Stimulated activated naive CD8-positive, alpha-beta T cell treated with anti-CD3 and anti-CD28 coated beads, Interleukin-15, amount 100 ng/mL, for 72 hours (primary cell): ENCODE measurements at places on chromosomes 6 and 20.
A peak's percentile ranks its signal among the peaks of the same experiment; 100 is the strongest.

GRCh38 chr6:42783177-42783875, 1.5 kb downstream of the BICRAL start:
- peak; percentile 82 for DNase-seq

- DNase-seq = no peak
Observed at GRCh38 chr6:85493389-85493788, 43.5 kb downstream of the NT5E start.

DNA sequence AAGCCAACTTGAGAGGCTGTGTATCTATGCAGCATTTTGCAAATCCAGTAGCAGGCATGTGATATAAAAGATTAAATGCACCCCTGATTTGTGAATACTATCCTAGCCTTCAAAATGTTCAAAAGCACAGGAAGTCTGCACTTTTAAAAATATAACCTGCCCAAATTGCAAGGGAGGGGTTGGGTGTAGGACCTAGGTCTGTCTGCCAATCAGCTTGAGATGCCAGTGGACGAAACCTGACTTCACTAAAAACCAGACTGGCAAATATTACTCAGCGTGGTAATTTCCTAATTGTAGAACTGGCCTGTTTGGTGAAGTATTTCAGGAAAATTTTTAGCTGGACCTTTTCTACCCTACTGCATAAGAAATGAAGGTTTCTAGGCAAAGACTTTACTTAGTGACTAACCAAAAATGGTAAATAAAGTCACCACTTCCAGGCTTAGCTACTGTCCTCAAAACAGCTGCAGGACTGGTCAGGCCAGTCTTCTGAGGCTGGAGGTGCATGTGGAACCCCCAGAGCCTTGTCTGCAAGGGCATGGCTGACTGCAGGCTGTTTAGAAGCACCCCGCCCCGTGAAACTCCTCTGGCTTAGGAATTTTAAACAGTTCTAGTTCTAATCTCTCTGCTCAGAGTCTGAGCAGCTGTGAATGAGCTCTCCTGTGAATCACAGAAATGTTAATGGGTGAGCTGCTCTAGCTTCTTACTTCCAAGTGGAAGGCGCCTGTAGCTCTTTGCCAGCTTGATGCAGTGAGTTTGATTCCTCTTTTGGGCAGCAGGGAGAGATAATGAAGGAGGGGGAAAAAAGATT, 104.4 kb upstream of the ESR1 start:
- DNase-seq = no peak

GRCh38 chr6:70166088-70166958, 136.6 kb downstream of the COL9A1 start:
- peak; percentile 20 for DNase-seq

GRCh38 chr6:126396131-126396530, 56.2 kb downstream of the CENPW start:
- DNase-seq = no peak

DNA sequence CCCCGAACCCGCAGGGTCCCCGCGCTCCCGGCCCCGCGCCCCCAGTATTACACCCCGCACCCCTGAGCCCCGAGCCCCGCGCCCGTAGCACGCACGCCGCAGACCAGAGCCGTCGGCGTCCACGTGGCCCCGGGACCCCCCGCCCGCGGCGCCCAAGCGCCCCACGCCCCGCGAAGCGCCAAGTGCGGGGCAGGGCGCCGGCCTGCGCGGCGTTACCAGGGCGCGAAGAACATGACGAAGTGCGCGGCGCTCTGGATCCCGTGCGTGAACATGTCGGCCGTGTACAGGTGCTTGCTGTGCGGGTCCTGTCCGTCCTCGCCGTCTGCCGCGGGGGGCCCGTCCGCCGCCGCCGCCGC, 312 bp downstream of the TXNDC5 start:
- no peak for DNase-seq

DNA sequence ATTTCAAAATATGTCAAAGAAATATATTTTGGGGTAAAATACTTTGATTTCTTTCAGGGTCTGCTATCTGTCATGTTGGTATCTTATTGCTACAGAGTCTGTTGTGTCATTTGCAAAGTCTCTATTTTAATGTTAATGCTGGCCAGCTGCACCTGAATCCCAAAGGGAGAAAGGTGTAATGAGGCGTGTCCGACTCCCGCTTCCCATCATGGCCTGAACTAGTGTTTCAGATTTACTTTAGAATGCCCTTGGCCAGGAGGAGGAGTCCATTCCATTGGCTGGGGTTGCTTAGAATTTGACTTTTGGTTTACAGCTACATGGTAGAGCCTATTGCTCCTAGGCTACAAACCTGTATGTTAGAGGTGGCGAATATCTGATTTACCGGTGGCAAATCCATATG, 69.3 kb downstream of the FAM50B start:
- no peak for DNase-seq

DNA sequence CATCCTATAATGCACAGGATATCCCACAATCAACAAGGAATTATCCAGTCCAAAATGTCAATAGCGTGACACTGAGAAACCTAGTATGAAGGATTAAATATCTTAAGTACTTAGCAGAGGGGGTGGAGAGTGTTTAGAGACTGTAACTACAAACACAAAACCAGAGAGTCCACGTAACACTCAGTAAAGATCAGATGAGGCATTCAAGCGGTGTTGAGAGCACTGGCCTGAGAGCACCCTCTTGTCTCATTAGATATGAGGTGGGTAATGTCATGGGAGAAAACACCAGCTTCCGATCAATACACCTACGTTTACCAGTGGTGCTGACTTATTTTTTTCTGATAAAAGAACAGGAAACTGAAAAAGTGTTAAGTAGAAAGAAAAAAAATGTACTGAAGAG, 2.3 kb downstream of the FAM184A start:
- no peak for DNase-seq

- no peak for DNase-seq
Observed at GRCh38 chr6:1704711-1705110, 95.0 kb downstream of the FOXC1 start.

DNA sequence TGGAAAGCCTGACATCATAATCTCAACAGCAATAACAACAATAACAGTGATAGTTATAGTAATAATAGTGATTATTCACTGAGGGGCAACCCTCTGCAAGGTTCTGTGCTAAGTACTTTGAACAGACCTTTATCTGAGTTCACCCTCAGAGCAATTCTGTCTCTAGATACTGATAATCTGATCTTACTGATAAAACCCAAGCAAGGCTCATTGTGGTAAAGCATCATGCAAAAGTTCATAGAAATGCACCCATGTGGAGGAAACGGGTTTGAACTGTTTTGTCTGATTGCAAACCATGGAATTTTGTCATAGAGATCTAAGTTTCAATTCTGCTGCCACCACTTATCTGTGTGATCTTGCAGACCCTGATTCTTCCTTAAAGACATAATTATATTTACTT, 1.3 kb upstream of the KIAA0408 start:
- DNase-seq = no peak

DNA sequence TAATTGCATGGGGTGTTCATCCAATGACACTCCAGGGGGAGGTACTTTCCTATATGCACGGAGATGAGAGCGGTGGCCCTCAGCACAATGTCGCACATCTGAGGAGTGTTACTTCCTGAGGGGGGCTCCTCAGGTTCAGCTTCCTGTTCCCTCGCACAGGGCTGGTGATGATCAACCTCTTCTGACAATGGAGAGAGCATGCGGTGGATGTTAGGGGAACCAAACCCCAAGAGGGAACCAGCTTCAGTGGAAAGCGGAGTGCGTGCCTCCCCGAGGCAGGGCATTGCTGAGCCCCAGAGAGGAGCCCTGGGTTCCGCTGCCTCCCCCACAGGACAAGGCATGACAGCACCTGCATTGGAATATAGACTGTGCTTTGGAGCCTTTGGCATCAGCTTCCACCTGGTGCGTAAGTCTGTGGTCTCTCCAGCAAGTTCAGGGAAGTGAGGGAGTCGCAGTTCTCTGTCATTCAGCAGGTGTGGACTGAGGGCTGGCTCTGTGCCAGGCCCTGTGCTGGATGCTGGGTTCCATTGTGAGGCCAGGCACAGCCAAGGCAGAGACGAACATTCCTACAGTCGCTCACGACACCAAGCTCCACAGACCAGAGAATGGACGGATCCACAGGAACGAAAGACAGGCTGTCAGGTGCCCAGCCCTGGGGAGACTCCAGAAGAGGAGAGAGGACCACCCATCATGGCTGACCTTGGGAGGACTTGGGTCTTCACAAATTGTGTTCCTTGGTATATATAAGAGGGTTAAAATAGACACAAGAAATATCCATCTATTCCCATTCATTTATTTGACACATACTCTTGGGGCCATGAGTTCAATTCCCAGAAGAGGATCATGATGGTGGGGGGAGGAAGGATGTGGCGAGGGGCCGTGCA, 3.9 kb upstream of the ZNF831 start:
- DNase-seq = peak; percentile 75

- no peak for DNase-seq
Observed at GRCh38 chr20:36929290-36929689, 22.2 kb downstream of the SAMHD1 start.

- DNase-seq = no peak
Observed at GRCh38 chr6:6781172-6781872, 192.8 kb downstream of the LY86 start.

DNA sequence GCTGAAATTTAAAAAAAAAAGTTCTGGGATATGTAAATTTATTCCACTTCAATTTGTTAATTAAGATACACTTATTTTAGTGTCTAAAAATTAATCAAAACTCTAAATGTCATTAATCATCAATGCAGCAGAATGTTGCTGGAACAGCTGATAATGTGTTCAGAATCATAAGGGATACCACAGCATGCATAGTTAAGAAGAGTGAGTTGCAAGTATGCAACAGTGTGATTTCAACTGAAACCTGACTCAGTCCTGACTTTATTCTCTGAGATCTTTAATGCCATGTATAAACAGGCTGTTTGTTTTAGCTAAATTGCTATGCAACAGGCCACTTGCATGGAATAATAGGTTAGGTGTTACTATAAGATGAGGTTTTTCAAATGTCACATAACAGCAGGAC, 1.4 kb downstream of the GRIK2 start:
- DNase-seq = no peak

DNA sequence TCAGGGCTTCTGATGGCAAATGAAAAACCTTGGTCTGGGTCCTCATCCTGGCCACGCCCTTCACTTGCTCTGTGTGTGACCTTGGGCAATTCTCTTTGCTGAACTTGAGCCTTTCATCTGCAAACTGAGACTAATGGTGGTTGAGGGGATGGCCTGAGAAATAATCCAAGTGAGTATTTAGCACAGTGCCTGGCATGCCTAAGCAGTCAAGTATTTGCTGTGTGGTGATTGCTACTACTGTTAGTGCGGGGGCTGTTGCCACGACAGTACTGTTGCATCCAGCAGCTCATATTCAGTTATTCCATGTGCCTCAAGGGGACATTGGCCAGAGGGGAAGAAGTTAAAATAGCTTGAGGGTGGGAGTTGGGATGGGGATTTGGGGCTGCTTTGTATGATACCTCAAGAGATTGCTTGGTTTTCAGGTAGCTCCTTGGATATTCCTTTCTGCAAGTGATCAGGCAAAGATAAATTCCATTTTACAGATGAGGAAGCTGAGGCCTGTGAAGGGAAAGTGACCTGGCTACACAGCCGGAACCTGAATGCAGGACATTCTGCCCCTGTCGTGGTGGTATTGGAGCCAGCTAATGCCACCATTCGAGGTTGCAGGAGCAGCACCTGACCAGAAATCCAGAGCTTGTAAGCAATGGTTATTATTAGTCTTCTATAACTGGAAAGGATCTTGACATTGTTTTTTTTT, 45.1 kb upstream of the EPB41L1 start:
- DNase-seq = no peak

DNA sequence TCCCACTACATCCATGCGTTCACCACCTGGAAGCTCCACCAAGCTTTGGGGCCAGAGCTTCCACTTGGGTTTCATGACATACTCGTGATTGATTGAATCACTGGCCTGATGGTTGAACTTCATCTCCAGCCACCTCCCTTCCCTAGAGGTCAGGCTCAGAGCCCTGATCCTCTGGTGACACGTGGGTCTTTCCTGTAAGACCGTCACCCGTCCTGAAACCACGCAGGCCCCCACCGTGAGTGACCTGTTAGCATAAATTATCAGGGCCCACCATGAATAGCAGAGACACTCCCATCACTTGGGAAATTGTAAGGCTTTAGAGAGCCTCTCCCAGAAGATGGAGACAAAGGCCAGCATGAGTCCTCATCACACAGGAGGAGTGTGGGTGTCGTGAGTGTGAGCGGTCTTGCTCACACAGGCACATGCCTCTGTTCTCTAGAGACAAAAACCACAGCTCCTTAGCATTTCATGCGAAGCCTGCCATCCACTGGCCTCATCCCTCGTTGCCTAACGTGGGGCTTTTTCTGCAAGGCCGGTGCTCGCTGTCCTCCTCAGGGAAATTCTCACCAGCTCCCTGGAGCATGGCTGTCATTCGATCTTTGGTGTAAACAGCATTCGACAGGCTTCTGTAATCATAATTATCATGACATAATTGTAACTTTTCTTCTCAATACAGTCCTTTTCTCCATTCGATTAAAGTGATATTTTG, 65.1 kb upstream of the DUSP22 start:
- DNase-seq = no peak

DNA sequence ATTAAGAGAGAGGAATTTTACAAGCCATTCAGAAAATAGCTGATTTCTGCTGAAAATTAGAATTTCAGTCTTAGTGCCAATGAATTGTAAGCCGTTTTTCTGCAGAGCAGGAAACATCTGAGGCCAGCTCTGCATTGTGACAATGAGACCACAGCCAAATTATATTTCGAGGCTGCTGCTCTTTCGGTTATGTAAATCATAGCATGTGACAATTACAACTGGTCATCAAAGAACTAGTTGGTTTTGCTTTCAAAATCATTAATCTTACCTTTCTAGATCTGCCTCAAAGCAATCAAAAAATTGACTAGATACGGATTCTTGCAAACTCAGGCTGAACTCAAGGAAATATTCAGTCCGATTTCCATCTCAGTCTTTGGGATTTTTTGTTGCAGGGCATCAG, 33.4 kb upstream of the INSM1 start:
- no peak for DNase-seq

- peak; percentile 70 for DNase-seq
Observed at GRCh38 chr20:59087829-59088433, 45.3 kb upstream of the PRELID3B start.

DNA sequence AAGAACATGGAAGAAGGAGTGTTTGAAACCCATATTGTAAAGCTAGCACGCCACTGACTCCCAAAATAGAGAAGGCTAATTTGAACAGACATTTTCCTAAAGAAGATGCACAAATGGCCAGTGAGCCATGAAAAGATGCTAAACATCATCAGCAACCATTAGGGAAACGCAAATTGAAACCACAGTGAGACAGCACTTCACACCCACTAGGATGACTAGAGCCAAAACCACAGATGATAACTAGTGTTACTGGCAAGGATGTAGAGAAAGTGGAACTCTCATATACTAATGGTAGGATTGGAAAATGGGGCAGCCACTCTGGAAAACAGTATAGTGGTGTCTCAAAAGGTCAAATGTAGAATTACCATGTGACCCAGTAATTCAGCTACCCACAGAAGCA, 58.2 kb downstream of the BMP7 start:
- DNase-seq = no peak

GRCh38 chr6:91082311-91082832, 495.5 kb upstream of the MAP3K7 start:
- DNase-seq = no peak

GRCh38 chr6:111417181-111417585, 65.8 kb downstream of the REV3L start:
- DNase-seq = no peak

GRCh38 chr6:21027507-21027906, 493.2 kb downstream of the CDKAL1 start:
- no peak for DNase-seq

GRCh38 chr6:4805553-4806336, 29.5 kb downstream of the CDYL start:
- no peak for DNase-seq

GRCh38 chr6:16635810-16636602, 125.3 kb downstream of the ATXN1 start:
- DNase-seq = no peak
